Left lung (tissue), 14 donors: ENCODE measurements at places on chromosomes 6 and 20. TPM values are rescaled to one million over a fixed set of nuclear protein-coding genes. Genes with fewer than 3 reads are reported as not detected.

LY6G6D gene
- not detected for polyA plus RNA-seq

FNDC11 gene
- 0.74 TPM for polyA plus RNA-seq

GRCh38 chr6:72976484-72976883 is 248.8 kb downstream of the KHDC1L start:
- DNase-seq: no peak

GRCh38 chr6:22958677-22959076 is 389.3 kb downstream of the HDGFL1 start:
- no peak for DNase-seq

DNA sequence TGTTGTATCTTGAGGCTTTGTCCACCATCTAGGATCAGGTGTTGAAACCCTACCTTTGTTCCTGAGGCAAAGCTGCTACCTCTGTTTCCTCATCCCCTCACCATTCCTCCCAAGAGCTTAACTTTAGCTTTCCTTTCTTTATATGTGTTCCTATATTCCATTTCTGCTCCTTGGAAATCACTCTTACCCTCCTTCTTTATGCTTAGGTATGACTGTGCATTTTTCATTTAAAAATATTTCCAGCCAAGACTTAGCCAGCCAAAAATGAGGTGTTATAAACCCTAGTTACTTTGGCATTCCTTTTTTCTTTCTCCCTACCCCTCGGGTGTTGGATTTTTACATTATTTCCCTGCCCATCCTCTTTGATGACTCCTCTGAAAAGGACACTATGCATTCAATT is 57.7 kb downstream of the TSBP1 start:
- DNase-seq: no peak

- no peak for DNase-seq
These were observed 99.9 kb upstream of the MAP3K4 start for GRCh38 chr6:160891690-160892089.

GRCh38 chr6:158244373-158244772 is 67.9 kb upstream of the TULP4 start:
- no peak for DNase-seq

DNA sequence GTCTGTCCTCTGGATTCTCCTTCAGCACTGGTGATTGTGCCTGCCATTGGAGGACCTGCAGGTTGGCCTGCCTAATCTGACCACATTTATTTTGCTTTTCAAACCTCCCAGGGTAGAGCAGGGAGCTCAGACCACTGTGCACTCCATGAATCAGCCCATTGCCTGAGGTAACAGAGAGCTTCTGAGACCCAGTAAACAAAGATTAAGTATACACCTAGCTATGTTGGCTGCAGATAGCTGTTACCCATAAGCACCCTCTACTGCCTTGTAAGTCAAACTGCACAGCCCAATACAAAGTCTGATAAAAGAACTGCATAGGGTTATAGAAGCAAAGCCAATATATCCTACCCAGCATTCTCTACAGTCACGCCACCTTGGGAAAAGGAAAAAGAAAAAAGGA is 338.7 kb downstream of the HTR1B start:
- DNase-seq: no peak
